SK-N-DZ (cell line): ENCODE measurements at places on chromosomes 12 and 14.

DNA sequence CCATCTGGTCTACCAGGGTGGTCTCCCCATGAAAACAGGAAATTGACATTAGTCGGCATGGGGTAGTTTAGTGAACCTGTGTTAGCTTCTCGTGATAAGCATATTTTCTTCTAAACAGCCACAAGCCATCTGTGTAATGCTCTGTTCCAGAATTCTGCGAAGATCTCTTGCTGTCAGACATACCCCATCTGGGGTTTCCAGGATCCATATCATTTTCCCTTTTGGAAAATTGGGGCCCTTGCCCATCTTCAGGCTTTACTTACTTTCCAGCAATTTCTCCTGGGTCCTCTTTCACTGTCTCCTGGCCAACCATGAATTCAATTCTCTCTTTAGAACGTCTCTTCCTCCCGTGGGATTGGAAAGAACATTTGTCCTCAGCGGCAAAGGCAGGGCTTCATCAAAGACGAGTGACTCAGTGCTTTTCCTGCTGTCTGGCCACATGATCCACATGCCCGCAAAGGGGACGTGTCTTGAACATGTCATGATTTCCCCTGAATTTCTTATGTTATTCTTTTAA lies 21.4 kb upstream of the NCOR2 start:
- no peak for DNase-seq

DNA sequence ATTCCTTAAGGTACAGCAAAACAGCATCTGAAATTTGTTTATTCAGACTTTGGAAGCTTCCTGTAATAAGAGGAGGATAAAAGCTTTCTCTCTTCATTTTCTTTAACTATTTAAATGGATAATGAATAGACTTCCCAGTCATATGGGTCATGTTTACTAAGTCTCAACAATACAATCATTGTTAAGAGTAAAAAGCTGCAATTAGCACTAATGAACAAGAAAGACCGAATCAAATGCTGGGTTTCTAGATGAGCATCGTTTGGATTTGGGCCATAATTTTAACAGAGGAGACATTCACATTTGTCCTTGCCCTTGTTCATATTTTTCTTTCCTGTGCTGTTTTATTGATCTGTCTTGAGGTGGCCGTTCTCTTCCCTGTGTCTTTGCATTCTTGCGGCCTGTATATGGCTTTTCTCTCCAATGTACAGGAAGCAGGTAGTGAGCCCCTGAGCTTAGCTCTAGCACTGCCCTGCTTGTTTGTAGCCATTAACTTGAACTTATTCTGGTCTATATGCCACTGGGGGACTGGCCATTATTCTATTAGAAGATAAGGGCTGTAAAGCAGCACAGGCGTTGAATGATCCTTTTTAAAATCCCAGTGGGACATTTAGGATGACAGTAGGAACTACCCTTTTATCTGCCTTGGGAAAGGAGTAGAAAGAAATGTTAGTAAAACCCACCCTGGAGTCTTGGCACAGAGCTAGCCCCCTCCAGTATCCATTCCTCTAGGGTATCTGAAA lies 34.6 kb downstream of the ABHD12B start:
- DNase-seq = no peak

DNA sequence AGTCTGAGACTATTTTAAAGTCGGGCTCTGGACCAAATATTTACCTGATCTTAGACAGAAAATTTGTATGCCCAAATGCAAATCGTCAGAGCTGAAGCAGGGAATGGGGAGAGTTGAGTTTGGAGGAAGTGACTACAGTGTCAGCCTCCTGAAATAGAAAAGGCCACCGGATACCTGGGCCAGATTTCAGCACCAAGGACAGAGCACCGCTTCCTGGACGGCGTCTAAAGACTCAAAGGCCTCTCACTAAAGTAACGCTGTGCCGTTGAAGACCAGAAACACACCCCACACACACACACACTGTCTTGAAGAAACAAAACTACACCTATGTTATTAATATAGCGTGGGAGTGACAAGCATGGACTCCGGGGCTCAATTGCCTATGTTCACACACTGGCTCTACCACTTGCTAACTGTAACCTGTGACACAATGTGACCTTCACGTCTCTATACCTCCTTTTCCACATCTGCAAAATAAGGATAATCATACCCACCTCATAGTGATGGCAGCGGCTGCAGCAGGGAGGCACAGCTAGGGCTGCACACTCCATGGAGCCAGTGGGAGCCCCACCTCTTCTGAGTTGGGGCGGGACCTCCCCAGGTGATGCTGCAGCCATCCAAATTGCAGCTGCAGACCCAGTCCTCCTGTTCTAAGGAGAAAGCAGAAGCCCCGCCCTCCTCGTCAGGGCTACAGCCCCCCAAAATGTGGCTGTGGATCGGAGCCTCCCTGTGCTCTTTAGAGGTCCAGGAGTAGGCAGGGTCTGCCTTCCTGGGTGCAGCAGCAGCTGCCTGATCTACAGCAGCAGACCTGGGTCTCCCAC lies 35.6 kb downstream of the KRT76 start:
- no peak for DNase-seq

DNA sequence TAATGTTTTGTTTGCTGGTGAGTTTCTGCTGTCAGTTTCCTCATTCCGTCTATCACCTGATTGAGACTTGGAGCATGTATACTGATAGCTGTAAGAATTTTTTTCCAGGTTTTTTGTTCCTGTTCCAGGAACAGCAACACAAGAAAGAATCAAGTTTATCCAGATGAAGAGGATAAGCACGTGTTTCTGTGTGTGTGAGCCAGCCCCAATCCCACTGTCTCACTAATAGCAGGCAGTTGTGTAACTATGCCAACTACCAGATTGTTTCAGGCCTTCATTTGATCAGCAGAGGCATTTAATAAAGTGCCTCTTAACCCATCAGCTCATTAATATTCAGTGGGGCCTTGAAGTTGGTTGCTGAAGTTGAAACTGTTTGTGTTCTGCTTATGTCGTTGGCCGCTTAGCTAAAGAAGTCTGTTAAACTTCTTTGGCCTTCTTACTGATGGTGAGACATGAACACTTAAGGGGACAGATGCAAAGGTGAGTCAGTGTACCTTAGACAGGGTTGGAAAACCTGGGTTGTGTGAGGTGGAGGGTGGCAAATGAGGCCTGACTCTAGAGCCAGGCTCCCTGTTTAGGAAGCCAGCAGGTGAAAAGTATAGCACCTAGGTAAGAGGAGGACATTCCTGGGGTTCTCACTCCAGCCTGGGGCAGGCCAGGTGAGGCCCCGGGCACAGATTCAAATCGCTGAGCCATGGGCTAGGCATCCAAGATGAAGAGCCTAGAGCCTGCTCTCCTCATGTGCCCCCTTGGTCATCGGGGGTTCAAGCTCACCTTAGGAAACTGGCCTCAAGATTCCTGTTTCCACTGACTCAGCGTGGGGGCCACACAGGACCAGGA lies 3.7 kb downstream of the ANKRD13A start:
- no peak for DNase-seq

- DNase-seq = no peak
Measured at GRCh38 chr14:88960496-88960895, 136.0 kb downstream of the TTC8 start.

GRCh38 chr12:31369712-31370521 lies 44.0 kb upstream of the SINHCAF start:
- no peak for DNase-seq

DNA sequence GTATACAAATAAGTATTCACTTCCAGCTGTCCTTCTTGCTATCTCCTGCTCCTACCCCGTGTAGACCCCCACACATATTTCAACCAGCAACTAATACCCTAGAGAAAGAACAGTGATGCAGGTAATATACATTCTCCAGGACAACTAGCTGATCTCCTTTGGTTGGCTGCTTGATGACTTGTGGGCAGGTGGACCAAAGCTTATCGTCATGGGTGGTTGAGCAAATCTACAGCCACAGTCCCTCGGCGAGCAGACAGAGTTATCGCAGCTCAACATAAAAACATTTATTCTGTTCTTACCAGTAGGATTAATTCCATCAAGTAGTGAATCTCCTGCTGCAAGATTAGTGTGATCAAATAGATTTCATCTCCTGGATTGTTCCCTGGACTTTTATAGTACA lies 314.3 kb downstream of the TMEM132D start:
- DNase-seq = no peak

GRCh38 chr12:132966676-132967415 lies 10.7 kb upstream of the ZNF605 start:
- peak; percentile 36 for DNase-seq

- DNase-seq = no peak
Measured at GRCh38 chr14:40240245-40240859, 808.1 kb upstream of the FBXO33 start.

GRCh38 chr14:78970677-78971076 lies 800.5 kb downstream of the NRXN3 start:
- no peak for DNase-seq

GRCh38 chr14:96888593-96888992 lies 91.4 kb downstream of the VRK1 start:
- peak; percentile 1 for DNase-seq

DNA sequence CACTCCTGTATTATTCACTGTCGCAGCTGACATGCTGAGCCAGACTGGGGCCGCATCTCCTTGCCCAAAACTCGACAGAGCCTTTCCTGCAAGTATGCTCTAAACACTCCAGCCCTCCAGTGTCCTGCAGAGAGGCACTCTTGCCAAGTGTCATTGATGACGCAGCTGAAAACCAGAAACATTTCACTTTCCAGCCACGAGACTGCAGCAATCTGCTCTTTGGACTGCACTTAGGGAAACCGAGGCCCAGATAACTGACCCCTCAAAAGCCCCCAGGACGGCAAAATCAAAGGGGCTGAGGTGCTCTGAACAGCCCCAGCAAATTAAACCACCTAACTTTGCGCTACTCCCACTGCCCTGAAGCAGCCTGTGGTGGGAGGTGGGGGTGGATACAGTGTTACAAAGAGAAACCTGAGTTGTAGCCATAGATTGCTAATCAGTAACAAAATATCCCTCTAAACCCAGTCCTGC lies 2.6 kb downstream of the CCDC85C start:
- no peak for DNase-seq
